Inflammatory macrophage treated with lipopolysaccharide for 4 hours (primary cell): ENCODE measurements at places on chromosomes 7 and 10.

DNA sequence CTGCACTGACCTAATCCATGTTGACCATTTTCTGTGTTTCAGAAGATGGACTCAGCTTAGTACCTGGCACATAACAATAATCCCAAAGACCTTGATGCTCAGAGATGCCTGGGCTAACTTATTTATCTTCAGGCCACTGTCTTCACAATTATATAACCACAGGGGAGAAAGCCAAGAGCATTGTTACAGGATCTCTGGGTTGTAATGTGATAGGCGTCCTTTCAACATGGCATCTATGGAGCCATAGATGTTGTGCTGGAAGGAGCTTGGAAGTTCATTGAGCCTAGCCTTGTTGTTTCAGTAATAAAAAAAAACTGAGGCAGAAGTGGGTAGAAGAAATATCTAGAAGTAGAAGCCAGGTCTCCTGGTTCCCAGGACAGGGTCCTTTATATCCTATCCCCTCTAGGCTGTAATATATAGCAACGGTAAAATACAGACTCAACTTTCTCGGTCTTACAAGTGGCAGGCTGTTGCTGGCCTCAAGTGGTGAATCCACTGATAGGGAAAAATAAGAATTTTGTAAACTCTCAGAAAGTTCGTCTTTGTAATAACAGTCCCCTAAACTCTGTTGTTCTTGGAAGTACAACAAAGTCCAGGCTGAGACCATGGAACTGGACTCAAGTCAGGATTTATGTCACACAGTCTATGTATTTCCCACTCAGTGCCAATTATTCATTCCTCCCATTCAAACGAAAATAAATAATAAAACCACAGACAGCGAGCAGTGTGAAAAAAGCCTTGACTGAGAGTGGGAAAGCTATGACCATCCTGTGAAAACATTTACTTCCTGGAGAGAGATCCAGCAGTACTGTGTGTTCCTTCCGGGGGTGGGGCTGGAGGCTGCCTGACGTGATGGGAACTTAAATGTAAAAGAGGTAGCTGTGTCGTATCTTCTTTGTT lies 277.6 kb downstream of the REEP3 start:
- no peak for DNase-seq

GRCh38 chr10:62309254-62309653 lies 40.6 kb upstream of the RTKN2 start:
- no peak for DNase-seq

GRCh38 chr7:134514663-134515062 lies 12.7 kb upstream of the AKR1B10 start:
- peak; percentile 84 for DNase-seq

DNA sequence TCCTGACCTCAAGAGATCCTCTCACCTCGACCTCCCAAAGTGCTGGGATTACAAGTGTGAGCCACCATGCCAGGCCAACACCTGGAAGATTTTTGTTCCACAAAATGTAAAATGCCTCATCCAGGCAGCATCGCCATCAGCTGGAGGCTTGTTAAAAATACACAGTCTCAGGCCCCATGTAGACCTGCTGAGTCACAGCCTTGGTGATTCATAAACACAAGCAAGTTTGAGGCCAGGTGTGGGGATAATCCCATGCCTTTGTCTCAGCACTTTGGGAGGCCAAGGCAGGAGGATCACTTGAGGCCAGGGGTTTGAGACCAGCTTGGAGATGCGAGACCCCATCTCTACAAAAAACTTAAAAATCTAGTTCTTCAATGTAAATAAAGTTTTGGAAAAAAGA lies 49.1 kb upstream of the FOXK1 start:
- DNase-seq = peak; percentile 14

GRCh38 chr10:43355749-43356371 lies 15.6 kb upstream of the FXYD4 start:
- peak; percentile 28 for DNase-seq

DNA sequence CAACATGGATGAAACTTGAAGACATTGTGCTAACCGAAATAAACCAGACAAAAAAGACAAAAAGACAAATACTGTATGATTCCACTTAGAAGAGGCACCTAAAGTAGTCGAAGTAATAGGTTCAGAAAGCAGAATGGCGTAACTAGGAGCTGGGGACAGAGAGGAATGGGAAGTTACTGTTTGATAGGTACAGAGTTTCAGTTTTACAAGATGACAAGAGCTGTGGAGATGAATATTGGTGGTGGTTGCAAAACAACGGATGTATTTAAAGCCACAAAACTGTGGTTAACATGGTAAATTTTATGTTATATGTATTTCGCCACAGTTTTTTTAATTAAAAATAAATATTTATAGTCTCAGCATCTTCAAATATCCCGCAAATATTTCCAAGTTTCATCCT lies 64.1 kb upstream of the DIP2C start:
- no peak for DNase-seq

DNA sequence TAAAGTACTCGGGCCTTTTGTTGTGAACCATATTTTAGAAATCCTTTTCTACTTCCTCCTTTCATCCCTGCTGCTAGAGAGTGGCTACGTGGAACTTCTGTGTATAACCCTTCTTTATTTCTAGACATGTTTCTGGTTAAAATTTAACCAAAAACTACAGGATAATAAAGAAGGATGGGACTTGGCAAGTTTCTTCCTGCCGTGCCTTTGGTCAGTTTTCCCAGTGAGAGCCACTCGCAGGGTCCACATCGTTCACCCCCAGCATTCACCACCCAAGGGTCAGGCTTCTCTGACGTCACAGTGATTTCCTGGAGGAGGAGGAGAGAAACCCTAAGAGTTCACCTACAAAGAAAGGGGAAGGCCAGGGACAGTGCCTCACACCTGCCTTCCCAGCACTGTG lies 45.4 kb downstream of the NKX6-2 start:
- DNase-seq = no peak

DNA sequence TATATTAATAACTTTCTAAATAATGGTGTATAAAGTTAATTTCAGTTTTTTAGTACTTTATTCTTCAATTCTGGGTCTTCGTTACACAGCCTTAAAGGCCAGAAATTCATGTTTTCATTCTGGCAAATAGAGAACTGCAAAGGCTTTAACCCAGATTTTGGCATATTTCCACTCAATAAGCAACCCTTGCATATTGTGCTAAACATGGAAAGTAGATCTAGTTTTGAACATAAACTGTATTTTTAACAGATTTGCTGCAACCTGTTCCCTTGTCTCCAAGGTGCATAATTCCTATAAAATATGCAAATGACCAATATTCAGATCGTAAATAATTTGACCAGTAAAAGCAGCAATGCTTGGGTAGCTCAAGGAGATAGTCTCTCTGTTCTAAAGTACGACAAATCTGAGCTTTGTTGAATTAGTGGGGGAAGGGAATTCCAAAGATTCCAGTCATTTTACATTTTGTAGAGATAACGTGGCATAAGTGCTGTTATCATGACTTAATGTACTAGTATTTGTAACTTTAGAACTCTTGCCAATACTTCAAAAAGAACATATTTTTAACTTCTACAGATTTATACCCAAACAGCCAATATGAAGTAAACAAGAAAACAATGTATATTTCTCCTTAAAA lies 46.4 kb upstream of the RSBN1L start:
- DNase-seq = no peak

DNA sequence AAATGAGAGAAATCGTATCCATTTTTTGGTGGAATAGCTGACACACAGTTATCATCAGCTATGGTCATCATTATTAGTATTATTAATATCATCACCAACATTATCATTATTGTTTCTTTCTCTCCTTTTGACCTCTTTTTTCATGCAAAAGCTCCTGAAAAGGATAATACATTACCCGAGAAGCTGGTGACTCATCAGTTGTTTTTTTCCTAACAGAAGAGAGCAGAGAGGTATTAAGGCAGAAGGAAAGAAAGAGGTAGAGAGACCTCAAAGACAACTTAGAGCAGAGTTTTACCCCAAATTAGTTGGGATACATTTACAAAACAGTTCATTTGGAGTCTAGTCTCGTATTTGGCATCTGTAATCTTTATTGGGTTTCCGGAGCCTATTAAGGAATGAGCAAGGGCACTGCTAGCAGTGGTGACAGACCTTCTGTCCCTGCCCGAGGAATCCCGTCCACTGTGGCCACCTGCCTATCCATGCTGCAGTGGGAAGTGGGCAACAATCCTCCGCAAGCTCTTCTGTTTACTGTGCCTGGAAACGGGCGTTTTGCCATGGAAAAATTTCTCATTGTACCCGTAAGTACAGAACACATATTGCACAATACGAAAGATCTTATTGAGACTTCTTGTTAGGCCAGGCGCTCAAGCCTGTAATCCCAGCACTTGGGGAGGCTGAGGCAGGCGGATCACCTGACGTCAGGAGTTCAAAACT lies 170.0 kb upstream of the MKLN1 start:
- DNase-seq = no peak

GRCh38 chr10:62457598-62457997 lies 83.4 kb downstream of the ZNF365 start:
- no peak for DNase-seq

- no peak for DNase-seq
Observed at GRCh38 chr10:121406823-121407545, 191.3 kb downstream of the FGFR2 start.

DNA sequence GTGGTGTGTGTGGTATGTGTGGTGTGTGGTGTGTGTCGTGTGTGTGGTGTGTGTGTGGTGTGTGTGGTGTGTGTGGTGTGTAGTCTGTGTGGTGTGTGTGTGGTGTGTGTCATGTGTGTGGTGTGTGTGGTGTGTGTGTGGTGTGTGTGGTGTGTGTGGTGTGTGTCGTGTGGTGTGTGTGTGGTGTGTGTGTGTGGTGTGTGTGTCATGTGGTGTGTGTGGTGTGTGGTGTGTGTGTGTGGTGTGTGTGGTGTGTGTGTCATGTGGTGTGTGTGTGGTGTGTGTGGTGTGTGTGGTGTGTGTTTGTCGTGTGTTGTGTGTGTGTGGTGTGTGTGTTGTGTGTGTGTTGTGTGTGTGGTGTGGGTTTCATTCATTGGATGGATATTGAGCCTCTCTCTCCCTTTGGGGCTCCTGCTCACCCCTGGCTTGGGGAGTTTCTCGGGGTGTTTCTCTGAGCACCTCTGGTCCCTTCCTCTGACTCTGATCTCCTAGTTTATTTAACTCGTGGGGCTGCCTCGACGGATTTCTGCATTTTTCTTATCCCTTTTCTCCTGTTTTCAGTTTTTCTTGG lies 145.8 kb downstream of the DNAJB6 start:
- DNase-seq = no peak

DNA sequence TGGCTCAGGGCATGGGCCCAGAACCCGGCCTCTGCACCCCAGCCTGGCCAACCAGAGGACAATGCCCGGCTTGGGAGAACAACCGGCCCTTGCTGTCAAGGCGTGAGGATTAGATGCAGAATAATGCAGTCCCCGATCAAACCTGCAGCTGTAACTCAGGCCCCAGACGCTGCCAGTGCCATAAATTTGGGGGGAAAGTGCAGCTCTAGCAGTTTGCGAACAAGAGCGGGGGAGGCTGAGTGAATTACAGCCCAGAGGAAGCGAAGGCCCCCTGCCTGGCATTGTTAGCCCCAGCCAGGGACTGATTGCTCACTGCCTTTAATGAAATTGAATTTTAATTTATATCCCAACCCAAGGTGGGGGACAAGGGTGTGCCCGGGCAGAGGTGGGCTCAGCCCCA lies 38.0 kb upstream of the GNA12 start:
- DNase-seq = no peak

DNA sequence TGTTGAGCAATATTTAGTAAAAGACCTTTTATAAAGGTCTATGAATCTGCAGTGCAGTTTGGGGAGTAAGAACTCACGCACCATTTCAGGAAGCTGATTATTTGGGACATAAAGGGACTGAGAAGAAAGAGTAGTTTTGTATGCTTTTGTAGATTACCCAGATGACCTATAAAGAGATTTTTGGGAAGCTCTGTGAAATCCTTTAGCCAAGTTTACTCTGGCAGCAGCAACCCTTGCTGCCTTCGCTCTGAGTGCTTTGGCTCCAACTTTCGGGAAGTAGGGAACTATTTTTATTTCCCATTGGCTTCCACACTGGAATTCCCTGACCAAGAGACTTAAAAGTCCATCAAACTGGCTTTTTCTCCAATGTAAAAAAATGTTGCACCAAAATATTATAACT lies 1110.1 kb upstream of the PHF14 start:
- no peak for DNase-seq

DNA sequence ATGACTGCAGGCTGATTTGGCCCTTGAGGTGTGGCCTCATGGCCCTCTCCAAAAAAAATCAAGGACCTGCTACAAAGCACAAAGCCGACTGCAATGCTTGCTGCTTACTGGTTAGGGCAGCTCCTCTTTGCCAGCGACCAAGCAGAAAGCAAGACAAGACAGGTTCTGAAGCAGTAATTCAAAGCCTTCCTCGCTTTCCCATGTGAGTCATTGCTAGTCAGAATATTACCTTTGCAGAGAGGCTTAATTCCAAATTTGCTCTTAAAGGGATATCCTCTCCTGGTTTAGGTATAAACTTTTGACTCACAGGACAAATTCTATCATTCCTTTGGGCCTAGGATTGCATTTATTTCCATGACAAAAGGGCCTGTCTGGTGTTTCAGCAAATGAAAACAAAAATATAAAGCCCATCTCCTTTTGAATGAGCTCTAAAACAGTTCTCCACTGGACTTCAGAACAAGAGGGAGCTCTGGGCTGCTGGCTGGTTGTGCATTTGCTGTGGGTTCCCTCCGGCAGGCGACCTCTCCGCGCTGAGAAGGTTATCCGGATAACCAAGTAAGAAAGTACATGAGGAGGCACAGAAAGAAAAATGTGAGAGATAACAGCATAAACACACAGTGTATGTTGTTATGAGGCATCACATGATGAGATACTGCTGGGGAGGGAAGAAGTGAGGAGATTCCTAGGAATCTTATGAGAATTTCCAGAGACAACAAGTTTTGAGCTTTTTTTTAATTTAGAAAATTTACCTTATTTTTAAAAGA lies 90.8 kb downstream of the EGFR start:
- no peak for DNase-seq

DNA sequence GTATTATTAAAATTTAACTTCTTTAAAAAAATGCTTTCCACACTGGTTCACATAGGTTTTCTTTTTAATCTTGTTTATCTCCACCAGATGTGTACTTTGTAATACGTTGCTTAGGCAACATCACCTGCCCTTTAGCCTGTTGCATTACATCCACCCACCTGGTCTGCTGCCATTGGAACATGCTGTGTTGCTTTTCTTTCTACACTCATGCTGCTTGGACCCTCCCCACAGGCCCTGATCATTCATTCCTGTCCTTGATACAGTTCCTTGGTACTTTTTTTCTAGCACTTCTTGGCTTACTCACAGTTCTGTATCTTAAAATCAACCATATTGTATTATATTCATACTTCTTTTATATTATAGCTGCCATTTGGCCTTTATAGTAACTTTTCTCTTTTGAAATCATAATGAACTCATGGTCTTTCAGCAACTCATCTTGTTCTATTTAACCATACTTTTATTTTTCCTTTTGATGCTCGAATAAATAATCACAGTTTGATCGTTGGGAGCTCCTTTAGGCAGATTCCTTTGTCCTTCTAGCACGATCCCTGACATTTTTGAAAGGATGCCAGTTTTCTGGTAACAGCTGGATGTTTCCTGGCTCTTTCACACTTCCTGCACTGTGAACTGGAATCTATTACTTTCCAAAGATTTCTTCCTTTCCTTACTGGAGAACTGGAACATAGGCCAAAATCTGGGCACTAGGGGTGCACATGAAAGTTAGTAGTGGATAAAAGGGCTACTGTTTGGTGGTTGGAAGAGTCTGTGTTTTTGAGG lies 125.1 kb downstream of the CDK14 start:
- no peak for DNase-seq
